Endothelial cell (in vitro differentiated cells): ENCODE measurements at places on chromosomes 13 and 19.

DNA sequence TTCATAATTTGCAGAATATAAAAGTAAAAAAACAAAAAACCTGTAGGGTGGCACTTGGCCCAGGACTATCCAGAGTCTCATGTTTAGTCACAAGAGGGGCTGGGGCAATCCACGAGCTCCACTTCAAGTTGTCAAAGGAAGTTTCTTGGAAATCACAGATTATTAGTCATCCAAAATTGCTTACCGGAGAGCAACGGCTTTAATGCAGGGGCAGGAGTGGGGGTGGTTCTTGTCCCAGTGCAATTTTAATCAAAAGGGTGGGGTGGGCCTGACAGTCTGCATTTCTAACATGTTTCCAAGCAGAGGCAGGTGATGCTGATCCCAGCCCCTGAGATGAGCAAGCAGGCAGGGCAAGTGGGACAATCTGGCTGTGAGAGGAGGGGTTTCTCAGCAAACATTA is 233.9 kb downstream of the ABCC4 start:
- no peak for DNase-seq

- DNase-seq: no peak
Observed at GRCh38 chr13:66635526-66635925, 594.6 kb downstream of the PCDH9 start.

- DNase-seq: peak; percentile 63
Observed at GRCh38 chr19:15251749-15252397, 19.6 kb upstream of the EPHX3 start.

GRCh38 chr19:33177417-33177979 is 16.6 kb upstream of the LRP3 start:
- DNase-seq: peak; percentile 66

- DNase-seq: no peak
Observed at GRCh38 chr13:100508455-100508854, 80.1 kb downstream of the GGACT start.

DNA sequence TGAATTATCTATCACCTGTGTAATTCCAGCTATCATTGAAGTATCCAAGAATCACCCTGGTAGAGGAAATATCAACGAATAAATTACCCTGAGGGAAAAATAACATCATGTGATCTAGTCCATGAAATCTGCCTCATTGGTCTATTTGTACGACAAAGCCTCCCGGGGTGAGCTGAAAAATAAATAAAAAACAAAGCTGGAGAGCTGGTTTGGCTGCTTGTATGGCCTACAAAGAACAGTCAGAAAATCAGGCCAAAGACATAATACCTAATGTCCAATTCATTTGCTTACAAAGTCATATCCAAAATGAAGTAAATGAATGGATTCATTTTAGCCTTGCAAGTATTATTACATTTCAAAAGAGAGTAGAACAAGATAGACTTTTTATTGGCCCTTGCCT is 449.9 kb downstream of the KLF12 start:
- DNase-seq: no peak

DNA sequence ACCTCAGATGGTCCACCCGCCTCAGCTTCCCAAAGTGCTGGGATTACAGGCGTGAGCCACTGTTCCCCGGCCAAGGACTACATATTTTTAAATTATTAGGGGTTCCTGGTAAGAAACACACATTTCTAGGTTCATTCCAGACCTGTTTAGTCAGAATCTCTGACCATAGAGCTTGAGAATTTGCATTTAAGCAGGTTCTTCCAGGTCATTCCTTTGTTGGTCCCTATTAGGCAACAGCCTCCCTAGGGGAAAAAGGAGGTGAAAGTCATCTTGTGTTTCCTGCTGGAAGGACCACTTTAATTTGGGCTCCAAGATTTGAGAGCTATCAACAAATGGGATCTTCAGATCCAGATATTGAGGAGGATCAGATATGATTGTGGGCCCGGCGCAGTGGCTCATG is 16.3 kb downstream of the S1PR2 start:
- no peak for DNase-seq

GRCh38 chr13:99218969-99219368 is 18.3 kb downstream of the UBAC2 start:
- no peak for DNase-seq

DNA sequence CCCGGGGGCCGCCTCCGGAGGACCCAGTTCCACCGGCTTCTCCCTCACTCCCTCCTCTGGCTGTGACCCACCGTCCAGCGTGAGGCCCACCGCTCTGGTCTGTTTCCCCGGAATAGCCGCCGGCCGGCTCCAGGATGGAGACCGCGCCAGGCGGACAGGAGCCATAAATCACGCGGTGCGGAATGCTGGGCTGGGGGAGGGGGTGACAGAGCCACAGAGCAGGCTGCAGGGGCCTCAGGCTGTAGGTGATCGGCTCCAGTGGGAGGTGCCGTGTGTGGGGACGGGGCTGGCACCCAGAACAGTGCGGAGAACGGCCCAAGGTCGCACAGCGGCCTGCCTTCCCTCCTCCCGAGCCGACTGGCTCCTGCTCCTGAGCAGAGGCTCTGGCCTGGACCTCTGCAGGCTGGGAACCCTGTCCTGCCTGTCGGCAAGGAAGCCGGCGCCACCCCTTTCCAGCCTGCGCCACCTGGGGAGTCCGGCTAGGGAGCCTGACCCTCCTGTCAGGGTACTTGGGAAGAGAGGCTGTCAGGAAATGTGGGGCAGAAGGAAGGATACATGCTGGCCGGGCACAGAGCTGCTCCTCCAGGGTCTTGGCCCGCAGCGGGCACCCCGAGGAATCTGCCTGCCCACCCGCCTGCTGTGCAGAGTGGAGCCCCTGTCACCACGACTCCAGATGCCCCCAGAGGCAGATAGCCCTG is 8.3 kb downstream of the PIAS4 start:
- no peak for DNase-seq

DNA sequence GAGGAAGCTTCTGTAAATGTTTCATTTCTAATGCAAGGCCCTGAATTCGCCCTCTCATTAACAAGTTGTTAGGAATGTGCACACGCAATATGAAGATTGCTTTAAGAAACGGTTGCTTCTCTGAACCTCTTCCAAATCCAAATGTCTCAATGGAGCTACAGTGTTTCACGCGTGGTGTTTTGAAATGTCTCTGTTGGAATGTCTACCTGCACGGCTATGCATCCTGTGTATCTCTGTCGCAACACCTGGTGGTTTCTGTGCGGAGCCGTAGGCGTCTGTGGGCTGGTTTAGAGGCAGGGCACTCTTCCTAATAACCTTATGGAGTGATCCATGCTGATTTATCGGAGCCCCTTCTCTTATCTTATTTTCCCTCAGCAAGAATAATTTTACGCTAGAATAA is 1584.2 kb upstream of the SLC10A2 start:
- no peak for DNase-seq

DNA sequence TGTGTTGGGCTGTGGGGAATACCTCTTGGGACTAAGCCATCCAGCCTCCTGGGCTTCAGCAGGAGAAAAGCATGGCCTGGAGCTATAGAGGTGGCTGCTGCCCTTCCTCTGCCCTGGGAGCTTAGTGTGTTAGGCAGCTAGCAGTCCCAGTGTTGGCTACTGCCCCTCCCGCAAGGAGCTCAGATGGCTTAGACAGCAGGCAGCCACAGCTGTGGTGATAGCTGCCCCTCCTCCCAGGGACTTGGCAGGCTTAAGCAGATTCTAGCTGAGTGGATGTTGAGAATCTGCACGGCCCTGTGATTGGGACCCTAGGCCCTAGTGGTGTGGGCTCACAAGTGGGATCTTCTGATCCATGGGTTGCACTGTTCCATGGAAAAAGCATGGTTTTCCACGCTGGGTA is 264.5 kb downstream of the TDRD3 start:
- no peak for DNase-seq

DNA sequence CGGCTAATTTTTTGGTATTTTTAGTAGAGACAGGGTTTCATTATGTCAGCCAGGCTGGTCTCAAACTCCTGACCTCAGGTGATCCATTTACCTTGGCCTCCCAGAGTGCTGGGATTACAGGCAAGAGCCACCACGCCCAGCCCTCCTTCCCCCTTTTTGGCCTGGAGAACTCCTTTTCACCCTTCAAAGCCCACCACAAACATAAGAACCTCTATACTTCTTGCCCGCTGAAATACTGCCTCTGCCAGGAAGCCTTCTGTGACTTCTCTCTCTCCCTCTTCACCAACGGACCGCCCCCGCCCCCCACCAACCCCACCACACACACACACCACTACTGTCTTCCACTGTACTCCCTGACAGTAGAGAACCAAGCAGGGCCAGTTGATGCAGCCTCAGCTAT is 2.5 kb downstream of the ZNF428 start:
- no peak for DNase-seq

DNA sequence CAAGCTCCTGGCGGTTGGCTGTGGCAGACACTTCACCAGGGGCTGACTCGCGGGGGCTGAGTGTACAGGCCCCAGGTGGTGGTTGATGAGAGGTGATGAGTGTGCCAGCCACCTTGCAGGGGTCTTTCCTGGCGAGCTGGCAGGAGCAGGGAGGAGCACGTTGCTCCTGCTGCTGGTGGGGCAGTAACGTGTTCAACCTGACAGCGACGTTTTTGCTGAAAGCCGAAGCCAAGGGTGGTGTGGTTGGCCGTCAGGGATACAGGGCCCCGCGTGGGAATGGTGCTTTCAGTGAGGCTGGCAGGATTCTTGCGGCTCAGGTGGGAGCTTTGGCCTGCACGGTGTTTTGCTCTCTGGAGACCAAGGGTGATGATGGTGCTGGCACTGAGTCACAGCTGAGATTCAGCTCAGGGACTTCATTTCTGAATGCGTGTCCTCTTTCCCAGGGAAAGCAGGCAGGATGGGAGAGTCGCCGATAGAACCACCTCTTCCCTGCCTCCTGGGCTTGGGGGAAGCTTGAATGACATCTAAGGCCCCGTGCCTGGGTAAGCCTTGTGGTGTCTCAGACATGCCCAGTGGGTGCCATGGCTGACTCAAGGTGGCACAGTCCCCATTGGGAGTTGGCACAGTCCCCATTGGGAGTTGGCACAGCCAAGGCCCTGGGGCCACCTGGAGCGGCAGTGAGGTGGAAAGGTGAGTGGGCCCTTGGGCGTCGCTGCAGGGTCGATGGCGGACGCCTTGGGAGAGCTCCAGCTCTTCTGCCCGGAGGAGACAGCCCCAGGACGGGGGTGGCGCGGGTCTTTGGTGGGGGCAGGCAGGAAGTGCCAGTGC is 8.8 kb downstream of the DAZAP1 start:
- no peak for DNase-seq

- no peak for DNase-seq
Observed at GRCh38 chr19:51065221-51065960, 499 bp upstream of the KLK13 start.

- no peak for DNase-seq
Observed at GRCh38 chr13:94286581-94286980, 192.9 kb downstream of the DCT start.

DNA sequence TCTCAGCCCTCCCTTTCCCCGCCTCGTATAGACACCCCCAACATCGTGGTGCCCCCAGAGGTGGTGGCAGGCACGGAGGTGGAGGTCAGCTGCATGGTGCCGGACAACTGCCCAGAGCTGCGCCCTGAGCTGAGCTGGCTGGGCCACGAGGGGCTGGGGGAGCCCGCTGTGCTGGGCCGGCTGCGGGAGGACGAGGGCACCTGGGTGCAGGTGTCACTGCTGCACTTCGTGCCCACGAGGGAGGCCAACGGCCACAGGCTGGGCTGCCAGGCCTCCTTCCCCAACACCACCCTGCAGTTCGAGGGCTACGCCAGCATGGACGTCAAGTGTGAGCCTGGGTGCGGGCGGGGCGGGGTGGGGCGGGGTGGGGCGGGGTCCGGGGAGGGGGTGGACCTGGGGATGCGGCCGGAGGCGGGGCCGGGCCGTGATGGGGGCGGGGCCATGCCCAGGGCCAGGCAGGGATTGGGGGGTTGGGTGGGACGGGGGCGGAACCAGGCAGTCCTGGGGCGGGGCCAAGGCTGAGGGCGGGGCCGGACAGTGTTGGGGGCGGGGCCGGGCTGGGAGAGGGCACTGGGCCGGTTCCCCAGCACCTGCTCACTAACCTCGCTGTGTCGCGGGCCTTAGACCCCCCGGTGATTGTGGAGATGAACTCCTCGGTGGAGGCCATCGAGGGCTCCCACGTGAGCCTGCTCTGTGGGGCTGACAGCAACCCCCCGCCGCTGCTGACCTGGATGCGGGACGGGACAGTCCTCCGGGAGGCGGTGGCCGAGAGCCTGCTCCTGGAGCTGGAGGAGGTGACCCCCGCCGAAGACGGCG is 7.8 kb downstream of the MAG start:
- DNase-seq: no peak

GRCh38 chr19:2168619-2169424 is 5.1 kb downstream of the DOT1L start:
- no peak for DNase-seq

DNA sequence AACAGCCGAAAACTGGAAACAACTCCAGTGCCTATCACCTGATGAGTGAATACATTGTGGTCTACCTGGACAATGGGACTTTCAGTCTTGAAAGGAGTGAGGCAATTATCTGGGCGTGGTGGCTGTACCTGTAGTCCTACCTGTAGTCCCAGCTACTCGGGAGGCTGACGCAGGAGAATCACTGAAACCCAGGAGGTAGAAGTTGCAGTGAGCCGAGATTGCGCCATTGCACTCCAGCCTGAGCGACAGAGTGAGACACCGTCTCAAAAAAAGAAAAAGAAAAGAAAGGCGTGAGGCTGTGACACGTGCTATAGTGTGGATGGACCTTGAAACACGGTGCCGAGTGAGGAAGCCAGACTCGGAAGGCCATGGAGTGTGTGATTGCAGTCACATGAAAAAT is 4.1 kb upstream of the NTN5 start:
- no peak for DNase-seq
